ENCODE measurements at places on chromosomes 11 and 22. TPM values are rescaled to one million over a fixed set of nuclear protein-coding genes. Genes with fewer than 3 reads are reported as not detected.

Gene HEPN1
- not detected for total RNA-seq

DNA sequence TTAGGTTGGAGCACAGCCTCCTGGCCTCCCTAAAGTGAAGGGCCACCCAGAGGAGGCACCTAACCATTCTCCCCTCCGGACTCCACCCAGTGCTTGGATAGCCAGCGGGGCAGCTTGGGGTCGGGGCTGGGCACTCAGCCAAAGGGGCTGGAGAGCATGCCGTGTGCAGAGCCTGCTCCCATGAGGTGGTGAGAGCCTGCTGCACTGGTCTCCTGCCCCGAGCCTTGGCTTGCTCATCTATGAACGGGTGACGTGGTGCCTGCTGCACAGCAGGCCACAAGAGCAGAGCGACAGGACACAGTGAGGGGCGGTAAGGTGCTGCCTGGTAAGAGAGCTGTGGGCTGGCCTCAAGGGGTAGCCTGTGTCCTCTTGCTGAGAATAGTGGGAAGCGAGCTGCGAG is 14.0 kb upstream of the CCDC188 start:
- no peak for DNase-seq

GRCh38 chr11:117900121-117900648 is 23.7 kb upstream of the FXYD6 start:
- DNase-seq = no peak

DNA sequence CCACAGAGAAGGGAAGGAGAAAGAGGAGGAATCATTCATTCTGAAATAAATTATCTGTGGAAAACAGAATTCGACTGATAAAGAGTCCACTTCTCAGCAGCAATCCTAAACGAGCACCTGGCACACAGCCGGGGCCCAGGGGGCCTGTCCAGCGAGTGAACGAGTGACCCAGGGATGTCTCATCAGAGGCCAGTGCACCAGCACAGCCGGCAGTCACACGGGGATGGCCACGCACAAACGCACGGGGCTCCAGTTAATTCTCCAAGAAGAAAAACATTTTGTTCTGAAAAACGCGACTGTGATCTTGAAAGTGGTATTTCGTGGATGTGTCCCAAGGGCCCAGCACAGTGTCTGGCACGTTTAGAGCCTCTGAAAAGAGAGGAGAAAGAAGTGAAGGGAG is 154.6 kb downstream of the BRD1 start:
- DNase-seq = no peak
